Suprapubic skin (tissue), 4 donors: ENCODE measurements at places on chromosomes 6 and 20. TPM values are rescaled to one million over a fixed set of nuclear protein-coding genes. Genes with fewer than 3 reads are reported as not detected.
A peak's percentile ranks its signal among the peaks of the same experiment; 100 is the strongest.

The ZC3H12D gene
- total RNA-seq, result 0.30 TPM

The EYA4 gene
- total RNA-seq, result 0.23 TPM

The ARG1 gene
- 80.7 TPM for total RNA-seq

The DEF6 gene
- total RNA-seq, result 33.9 TPM

The FAM217A gene
- total RNA-seq, result not detected

The PCNA gene
- total RNA-seq, result 21.9 TPM

The ZBTB46 gene
- 4.8 TPM for total RNA-seq

The PHF1 gene
- 57.2 TPM for total RNA-seq

The TGM3 gene
- total RNA-seq, result 46.0 TPM

The MAPK13 gene
- 72.5 TPM for total RNA-seq

GRCh38 chr20:48999890-49000870, 45.9 kb upstream of the CSE1L start:
- no peak for DNase-seq
- H3K4me1 ChIP-seq, result peaks cover 11% of the 10 kb centered on the region
- H3K36me3 ChIP-seq, result peaks cover 79% of the 10 kb centered on the region
- H3K27me3 ChIP-seq, result no peaks in the 10 kb centered on the region

- no peaks in the 10 kb centered on the region for H3K27me3 ChIP-seq
- no peaks in the 10 kb centered on the region for H3K36me3 ChIP-seq
- H3K4me1 ChIP-seq, result no peaks in the 10 kb centered on the region
- no peak overlapping the region for H3K27ac ChIP-seq
Measured at GRCh38 chr20:31505903-31506302, 8.3 kb upstream of the HM13 start.

- H3K4me3 ChIP-seq, result no peak overlapping the region
- no peaks in the 10 kb centered on the region for H3K27me3 ChIP-seq
- peaks cover 27% of the 10 kb centered on the region for H3K4me1 ChIP-seq
- H3K27ac ChIP-seq, result no peak overlapping the region
Measured at GRCh38 chr20:50358971-50359370, 151.2 kb upstream of the PTPN1 start.

- H3K27ac ChIP-seq, result no peak overlapping the region
- H3K27me3 ChIP-seq, result peaks cover 13% of the 10 kb centered on the region
- no peak overlapping the region for H3K4me3 ChIP-seq
- no peaks in the 10 kb centered on the region for H3K36me3 ChIP-seq
- no peak for DNase-seq
Measured at GRCh38 chr6:116971959-116972358, 94.9 kb downstream of the RFX6 start.

- H3K36me3 ChIP-seq, result peaks cover 14% of the 10 kb centered on the region
- peaks cover 24% of the 10 kb centered on the region for H3K4me1 ChIP-seq
Measured at GRCh38 chr6:150813319-150813992, 52.0 kb upstream of the MTHFD1L start.

DNA sequence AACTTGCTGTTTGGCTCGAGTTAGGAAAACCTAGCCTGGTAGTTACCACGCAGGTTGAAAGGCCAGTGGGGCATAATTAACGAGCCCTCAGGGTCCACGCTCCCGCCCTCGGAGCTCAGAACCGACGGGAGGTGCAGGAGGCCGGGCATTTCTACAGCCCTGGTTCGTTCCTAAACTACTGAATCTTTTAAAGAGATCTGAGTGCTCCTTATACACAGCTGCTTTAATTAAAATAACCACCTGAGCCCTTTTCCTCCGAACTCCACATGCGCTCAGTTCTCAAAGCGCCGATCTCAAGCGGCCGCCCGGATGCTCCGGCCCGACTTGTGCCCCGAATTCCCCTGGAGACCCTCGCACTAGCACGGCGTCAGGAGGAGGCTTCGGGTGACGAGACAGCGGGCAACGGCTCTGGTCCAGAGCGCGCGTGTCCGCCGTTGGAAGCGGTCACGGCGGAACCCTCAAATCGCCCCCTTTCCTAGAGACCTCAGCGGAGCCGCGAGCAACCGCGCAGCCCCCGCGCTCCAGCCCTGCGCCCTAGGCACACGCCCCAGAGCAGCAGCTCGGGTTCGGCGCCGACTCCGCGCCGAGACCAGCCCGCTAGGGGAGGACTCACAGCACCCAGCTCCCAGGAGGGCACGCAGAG, 397 bp downstream of the WDR27 start:
- H3K4me1 ChIP-seq, result peaks cover 46% of the 10 kb centered on the region
- H3K4me3 ChIP-seq, result peak overlapping the region; percentile 80
- H3K27ac ChIP-seq, result peak overlapping the region; percentile 91
- DNase-seq, result no peak
- H3K36me3 ChIP-seq, result no peaks in the 10 kb centered on the region

GRCh38 chr6:144597511-144597910, 312.4 kb downstream of the UTRN start:
- no peaks in the 10 kb centered on the region for H3K27me3 ChIP-seq
- H3K36me3 ChIP-seq, result peaks cover 11% of the 10 kb centered on the region
- no peak for DNase-seq
- H3K27ac ChIP-seq, result no peak overlapping the region
- H3K4me3 ChIP-seq, result no peak overlapping the region

- peaks cover 23% of the 10 kb centered on the region for H3K27me3 ChIP-seq
- no peaks in the 10 kb centered on the region for H3K36me3 ChIP-seq
- no peaks in the 10 kb centered on the region for H3K4me1 ChIP-seq
- H3K27ac ChIP-seq, result no peak overlapping the region
Measured at GRCh38 chr20:33209789-33210188, 7.4 kb upstream of the BPIFA3 start.

- H3K27me3 ChIP-seq, result no peaks in the 10 kb centered on the region
- no peak for DNase-seq
- H3K4me1 ChIP-seq, result peaks cover 24% of the 10 kb centered on the region
Measured at GRCh38 chr6:160378218-160378617, 30.0 kb downstream of the SLC22A3 start.

GRCh38 chr6:30345852-30346251, 896 bp downstream of the RPP21 start:
- no peak for DNase-seq
- H3K27ac ChIP-seq, result no peak overlapping the region
- H3K4me3 ChIP-seq, result peak overlapping the region; percentile 63
- no peaks in the 10 kb centered on the region for H3K27me3 ChIP-seq

- no peaks in the 10 kb centered on the region for H3K36me3 ChIP-seq
- H3K27me3 ChIP-seq, result no peaks in the 10 kb centered on the region
- H3K4me3 ChIP-seq, result no peak overlapping the region
- no peaks in the 10 kb centered on the region for H3K4me1 ChIP-seq
- H3K27ac ChIP-seq, result no peak overlapping the region
- DNase-seq, result no peak
Measured at GRCh38 chr20:60171738-60172137, 213.5 kb downstream of the CDH26 start.

GRCh38 chr20:63206878-63207277, 9.1 kb downstream of the YTHDF1 start:
- H3K36me3 ChIP-seq, result peaks cover 84% of the 10 kb centered on the region
- no peak overlapping the region for H3K27ac ChIP-seq
- peaks cover 18% of the 10 kb centered on the region for H3K4me1 ChIP-seq
- DNase-seq, result no peak
- H3K4me3 ChIP-seq, result no peak overlapping the region

GRCh38 chr6:15417811-15418210, 171.9 kb downstream of the JARID2 start:
- H3K36me3 ChIP-seq, result no peaks in the 10 kb centered on the region
- DNase-seq, result no peak

GRCh38 chr20:62997417-62998035, 9.2 kb downstream of the BHLHE23 start:
- no peaks in the 10 kb centered on the region for H3K36me3 ChIP-seq
- DNase-seq, result no peak
- peaks cover 89% of the 10 kb centered on the region for H3K27me3 ChIP-seq
- no peak overlapping the region for H3K4me3 ChIP-seq
- H3K4me1 ChIP-seq, result no peaks in the 10 kb centered on the region

DNA sequence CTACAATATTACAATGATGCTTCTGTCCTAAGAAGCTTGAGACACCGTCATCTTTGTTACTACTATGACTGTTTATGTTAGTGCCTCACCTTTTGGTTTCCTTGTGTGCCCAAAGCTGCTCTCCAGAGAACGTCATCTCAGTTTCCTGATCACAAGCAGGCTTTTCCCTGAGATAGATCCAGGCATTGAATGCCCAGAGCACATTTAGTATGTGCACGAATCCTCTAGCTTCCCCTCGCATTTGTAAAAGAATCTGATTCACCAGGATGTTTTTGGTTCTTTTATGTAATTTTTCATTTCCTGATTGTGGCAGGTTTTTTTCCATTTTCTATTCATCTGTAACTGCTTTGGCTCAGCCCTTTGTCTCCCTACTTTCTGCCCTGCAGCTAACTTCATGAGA, 100.2 kb upstream of the TMEM181 start:
- H3K4me3 ChIP-seq, result no peak overlapping the region
- DNase-seq, result no peak
- no peak overlapping the region for H3K27ac ChIP-seq
- no peaks in the 10 kb centered on the region for H3K4me1 ChIP-seq

DNA sequence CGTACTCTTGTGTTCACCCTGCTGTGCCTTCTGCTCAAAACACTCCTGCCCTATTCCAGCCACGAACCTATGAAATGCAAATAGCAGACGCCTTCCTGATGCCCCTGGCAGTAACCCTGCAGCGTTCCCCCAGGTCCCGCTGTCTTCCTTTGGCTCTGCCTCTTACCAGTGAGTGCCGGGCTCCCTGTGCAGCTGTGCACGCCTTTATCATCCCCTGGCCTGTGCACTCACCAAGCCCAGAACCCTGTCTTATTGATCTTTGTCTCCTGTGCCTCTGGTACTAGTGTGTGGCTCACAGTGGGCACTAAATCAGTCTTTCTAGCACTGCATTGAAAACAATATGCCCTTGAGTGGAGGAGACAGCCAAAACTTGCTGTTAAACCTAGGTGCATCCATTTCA, 19.7 kb downstream of the ZDHHC14 start:
- no peak overlapping the region for H3K27ac ChIP-seq
- H3K4me3 ChIP-seq, result no peak overlapping the region
- no peaks in the 10 kb centered on the region for H3K4me1 ChIP-seq
- no peaks in the 10 kb centered on the region for H3K36me3 ChIP-seq

DNA sequence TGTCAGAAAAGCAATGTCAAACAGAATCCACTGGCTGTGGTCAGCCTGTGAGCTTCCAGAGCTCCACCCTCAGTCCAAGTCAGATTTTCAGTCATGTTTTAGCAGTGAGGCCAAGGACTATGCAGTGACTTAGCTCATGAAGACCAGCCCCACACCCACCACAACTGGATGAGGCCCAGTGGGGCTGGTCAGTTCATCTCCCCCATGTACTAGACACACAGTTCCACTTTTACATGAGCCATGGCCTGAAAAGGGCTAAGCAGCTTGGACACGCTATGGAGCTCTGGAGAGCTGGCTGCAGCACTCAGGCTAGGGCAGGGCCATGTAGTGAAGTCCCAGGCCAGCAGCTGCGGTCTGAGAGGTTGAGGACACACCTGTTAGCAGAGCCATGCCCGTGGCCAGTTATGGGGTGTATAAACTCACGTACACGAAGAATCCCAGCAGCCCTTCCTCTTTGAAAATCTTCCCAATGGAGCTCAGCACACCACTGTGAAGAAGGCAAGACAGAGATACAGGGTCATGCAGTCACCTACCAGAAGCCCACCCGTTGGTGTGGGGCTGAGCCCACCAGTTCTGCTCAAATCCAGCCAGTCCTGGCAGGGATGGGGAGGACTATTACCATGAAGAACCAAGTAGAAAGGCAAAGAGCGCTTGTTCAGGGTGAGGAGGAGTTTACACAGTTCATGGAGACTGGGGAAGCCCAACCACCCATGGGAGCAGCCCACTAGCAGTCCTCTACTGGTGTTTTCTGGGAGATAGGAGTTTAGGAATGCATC, 10.6 kb downstream of the MTCH1 start:
- peaks cover 23% of the 10 kb centered on the region for H3K4me1 ChIP-seq
- no peak overlapping the region for H3K27ac ChIP-seq
- no peak overlapping the region for H3K4me3 ChIP-seq
- peaks cover 81% of the 10 kb centered on the region for H3K36me3 ChIP-seq

DNA sequence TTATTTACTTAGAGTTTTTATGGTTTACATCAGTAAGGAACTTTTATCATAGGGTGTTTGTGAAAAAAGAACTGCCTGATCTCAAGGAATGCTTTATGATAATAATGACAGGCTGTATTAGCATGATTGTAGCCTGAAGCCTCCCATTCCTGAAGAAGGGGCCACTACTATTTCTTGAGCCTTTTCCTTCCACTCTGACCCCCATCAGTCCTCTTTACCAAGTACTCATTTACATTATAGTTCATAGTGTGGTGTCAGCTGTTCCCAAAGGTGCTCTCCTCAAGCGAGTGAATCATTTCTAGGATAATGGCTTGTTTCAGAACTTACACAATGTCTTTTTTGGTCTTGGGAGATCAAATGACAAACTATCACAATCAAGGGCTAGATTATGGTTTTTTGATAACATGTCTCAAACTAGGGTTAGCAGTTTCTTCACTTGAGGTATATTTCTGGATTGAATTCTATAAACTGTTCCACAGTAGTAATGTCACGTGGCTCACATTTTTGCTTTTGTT, 283.6 kb downstream of the CDKAL1 start:
- DNase-seq, result no peak
- no peaks in the 10 kb centered on the region for H3K4me1 ChIP-seq
- no peak overlapping the region for H3K27ac ChIP-seq
- no peak overlapping the region for H3K4me3 ChIP-seq

GRCh38 chr6:35948725-35949124, 27.8 kb upstream of the SRPK1 start:
- no peaks in the 10 kb centered on the region for H3K27me3 ChIP-seq
- H3K4me1 ChIP-seq, result no peaks in the 10 kb centered on the region
- H3K27ac ChIP-seq, result no peak overlapping the region
- no peak for DNase-seq

GRCh38 chr6:53651764-53652401, 13.7 kb downstream of the KLHL31 start:
- DNase-seq, result peak; percentile 85
- peak overlapping the region; percentile 69 for H3K4me3 ChIP-seq
- H3K27me3 ChIP-seq, result no peaks in the 10 kb centered on the region

- H3K4me3 ChIP-seq, result no peak overlapping the region
- H3K27me3 ChIP-seq, result no peaks in the 10 kb centered on the region
Measured at GRCh38 chr20:45047581-45048119, 53.3 kb downstream of the KCNS1 start.

GRCh38 chr20:53448875-53449274, 144.8 kb downstream of the ZNF217 start:
- no peak for DNase-seq
- H3K4me1 ChIP-seq, result no peaks in the 10 kb centered on the region
- no peak overlapping the region for H3K27ac ChIP-seq
- H3K36me3 ChIP-seq, result no peaks in the 10 kb centered on the region
